ENCODE measurements at places on chromosomes 4 and X. TPM values are rescaled to one million over a fixed set of nuclear protein-coding genes. Genes with fewer than 3 reads are reported as not detected.

DNA sequence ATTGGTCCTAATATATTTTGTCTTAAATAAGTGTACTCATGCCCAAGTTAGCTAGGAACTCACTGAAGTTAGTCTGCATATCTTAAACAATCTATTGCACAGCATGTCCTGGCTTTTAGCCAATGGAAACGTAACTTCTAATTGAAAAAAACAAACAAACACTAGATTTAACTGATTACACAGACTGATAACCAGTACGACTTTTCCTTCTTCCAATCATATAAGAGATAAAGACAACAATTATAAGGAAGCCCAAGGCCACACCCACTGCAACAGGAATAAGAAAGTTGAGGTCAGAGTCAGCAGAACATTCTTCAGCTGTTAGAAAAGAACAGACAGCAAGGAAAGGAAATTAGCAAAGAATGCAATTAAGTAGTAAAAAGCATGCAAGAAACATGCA, 40.8 kb downstream of the LAMP2 start:
- H3K36me3 ChIP-seq = no peaks in the 10 kb centered on the region
- H3K27ac ChIP-seq = no peak overlapping the region
- no peak overlapping the region for H3K4me3 ChIP-seq
- no peak for DNase-seq
- H3K4me1 ChIP-seq = no peaks in the 10 kb centered on the region

Gene UGT2B10
- not detected for total RNA-seq

- H3K27me3 ChIP-seq = no peaks in the 10 kb centered on the region
- H3K4me3 ChIP-seq = no peak overlapping the region
- no peaks in the 10 kb centered on the region for H3K36me3 ChIP-seq
- H3K27ac ChIP-seq = no peak overlapping the region
- DNase-seq = no peak
- no peaks in the 10 kb centered on the region for H3K4me1 ChIP-seq
These were observed 38.1 kb downstream of the TMEM156 start for GRCh38 chr4:38994135-38994534.

Gene PNMA3
- 0.17 TPM for total RNA-seq

GRCh38 chrX:109739625-109740432, 6.8 kb upstream of the ACSL4 start:
- no peaks in the 10 kb centered on the region for H3K27me3 ChIP-seq
- DNase-seq = no peak
- H3K4me3 ChIP-seq = no peak overlapping the region
- H3K36me3 ChIP-seq = no peaks in the 10 kb centered on the region
- no peaks in the 10 kb centered on the region for H3K4me1 ChIP-seq
- H3K27ac ChIP-seq = no peak overlapping the region

GRCh38 chr4:73221734-73222133, 36.9 kb downstream of the ANKRD17 start:
- H3K27ac ChIP-seq = peak overlapping the region; percentile 92
- no peak for DNase-seq
- peaks cover 40% of the 10 kb centered on the region for H3K4me1 ChIP-seq

DNA sequence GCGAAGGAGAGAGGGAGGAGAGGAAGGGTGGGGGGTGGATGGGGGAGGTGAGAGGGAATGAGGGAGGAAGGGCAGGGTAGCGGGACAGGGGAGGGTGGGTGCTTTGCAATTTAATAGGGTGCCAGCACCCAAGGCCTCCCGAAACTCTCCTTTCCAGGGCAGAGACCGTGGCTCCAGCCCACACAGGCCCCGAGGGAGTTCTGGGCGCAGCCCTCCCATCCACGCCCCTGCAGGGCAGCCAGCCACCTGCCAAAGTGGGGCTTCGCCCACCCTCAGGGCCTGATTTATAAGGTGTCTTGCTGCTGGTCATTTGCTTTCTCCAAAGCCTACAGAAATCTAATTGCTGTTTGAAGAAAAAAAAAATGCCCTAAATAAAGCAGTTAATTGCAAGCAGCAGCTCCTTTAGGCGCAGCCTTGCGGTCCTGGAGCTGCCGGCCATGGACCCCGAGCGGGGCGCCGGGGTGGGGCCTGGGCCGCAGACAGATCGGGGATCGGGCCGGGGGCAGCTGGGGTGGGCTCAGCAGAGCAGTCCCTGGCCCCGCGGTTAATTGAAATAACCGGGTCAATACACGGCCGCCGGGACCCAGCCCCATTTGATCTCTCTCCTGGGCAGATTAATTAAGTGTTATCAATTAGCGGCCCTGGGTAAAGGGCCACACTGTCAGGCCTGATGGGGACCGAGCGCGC, 106.0 kb upstream of the NKX1-1 start:
- peak overlapping the region; percentile 36 for H3K4me3 ChIP-seq
- H3K27me3 ChIP-seq = peaks cover 26% of the 10 kb centered on the region
- no peaks in the 10 kb centered on the region for H3K36me3 ChIP-seq
- peak overlapping the region; percentile 13 for H3K27ac ChIP-seq
- DNase-seq = no peak

- H3K4me1 ChIP-seq = peaks cover 6% of the 10 kb centered on the region
- no peaks in the 10 kb centered on the region for H3K36me3 ChIP-seq
- H3K4me3 ChIP-seq = no peak overlapping the region
- no peak overlapping the region for H3K27ac ChIP-seq
- DNase-seq = peak; percentile 62
These were observed 102.7 kb upstream of the SORBS2 start for GRCh38 chr4:185914583-185915199.

DNA sequence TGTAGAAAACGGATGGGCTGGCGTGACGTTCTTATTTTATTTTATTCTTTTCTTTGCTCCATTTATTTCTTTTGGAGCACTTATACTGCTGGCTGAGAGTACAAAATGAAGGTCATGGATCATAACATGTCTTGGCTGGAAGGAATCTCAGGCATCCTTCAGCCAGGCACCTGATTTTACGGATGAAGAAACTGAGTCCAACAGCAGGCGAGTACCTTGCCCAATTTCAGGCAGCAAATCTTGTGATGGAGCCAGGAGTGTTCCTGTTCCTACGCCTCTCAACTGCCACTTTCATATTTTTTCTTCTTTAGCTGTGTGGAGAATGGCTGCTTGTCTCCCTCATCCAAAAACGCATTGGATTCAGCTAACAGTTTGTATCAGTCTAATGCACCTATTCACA, 332.1 kb upstream of the IGFBP7 start:
- no peaks in the 10 kb centered on the region for H3K27me3 ChIP-seq
- no peaks in the 10 kb centered on the region for H3K36me3 ChIP-seq
- peaks cover 40% of the 10 kb centered on the region for H3K4me1 ChIP-seq
- no peak for DNase-seq
- H3K27ac ChIP-seq = peak overlapping the region; percentile 45

Measured in esophagus muscularis mucosa (tissue), 4 donors.